ENCODE measurements at places on chromosomes 4 and X.

DNA sequence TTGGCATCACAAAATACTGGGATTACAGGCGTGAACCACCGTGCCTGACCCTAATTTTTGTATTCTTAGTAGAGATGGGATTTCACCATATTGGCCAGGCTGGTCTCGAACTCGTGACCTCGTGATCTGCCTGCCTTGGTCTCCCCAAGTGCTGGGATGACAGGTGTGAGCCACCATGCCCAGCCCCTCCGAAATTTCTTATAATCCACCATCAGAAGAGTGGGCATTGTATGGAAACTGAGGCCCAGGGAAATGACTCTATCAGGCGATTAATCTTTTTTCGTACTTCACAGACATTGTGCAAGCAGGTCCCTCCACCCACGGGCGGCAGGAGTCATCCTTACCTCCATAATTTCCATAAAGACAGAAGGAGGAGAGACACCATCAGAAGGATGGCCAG lies 16.0 kb downstream of the CRLF2 start:
- no peak for DNase-seq

- no peak for DNase-seq
These were observed 9.3 kb downstream of the VGLL1 start for GRCh38 chrX:136541294-136541693.

DNA sequence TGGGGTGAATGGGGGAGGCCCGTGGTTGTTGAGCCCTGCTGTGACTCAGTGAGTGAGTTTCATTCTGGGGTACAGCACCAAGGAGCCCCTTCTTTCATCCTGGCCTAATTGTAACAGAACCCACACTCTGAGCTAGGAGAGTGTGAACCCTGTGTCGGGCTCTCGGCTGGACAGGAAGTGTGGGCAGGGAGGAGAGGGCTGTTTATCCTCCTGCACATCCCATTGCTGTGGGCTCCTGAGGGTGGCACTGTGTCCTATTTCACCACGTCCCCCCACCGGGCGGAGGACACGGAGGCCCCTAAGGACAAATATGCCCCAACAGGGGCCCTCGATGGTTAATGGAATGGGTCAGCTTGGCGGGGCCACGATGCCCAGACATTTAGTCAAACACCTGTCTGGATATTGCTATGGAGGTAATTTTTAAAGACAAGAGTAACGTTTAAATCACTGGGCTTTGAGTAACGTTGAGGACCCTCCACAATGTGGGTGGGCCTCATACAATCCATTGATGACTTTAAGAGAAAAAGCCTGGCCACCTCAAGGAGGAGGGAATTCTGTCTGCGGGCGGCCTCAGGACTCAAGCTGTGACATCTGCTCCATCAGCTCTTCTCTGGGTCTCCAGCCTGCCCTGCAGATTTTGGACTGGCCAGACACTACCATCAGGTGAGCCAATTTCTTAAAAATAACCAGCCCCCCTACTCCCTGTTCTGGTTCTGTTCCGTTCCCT lies 46.1 kb upstream of the SORCS2 start:
- no peak for DNase-seq

GRCh38 chr4:123232439-123232838 lies 164.2 kb upstream of the SPRY1 start:
- no peak for DNase-seq

DNA sequence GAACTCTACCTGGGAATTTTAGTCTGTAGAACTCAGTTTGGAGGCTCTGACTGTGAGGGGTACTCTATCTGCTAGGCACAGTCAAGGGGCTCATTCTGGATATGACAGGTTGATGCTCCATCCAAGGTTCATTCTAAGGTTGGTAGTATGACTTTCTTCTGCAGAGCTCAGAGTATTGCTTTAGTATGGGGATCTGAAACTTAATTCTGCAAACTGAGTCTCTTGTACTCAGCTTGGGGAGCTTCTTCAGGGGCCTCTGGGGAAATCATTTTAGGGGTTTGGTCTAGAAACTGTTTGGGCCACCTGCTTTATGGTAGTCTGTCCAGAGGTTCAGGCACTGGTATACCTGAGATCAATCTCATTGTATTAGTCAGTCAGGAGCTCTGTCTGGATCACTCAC lies 9.7 kb upstream of the TSR2 start:
- DNase-seq = no peak

DNA sequence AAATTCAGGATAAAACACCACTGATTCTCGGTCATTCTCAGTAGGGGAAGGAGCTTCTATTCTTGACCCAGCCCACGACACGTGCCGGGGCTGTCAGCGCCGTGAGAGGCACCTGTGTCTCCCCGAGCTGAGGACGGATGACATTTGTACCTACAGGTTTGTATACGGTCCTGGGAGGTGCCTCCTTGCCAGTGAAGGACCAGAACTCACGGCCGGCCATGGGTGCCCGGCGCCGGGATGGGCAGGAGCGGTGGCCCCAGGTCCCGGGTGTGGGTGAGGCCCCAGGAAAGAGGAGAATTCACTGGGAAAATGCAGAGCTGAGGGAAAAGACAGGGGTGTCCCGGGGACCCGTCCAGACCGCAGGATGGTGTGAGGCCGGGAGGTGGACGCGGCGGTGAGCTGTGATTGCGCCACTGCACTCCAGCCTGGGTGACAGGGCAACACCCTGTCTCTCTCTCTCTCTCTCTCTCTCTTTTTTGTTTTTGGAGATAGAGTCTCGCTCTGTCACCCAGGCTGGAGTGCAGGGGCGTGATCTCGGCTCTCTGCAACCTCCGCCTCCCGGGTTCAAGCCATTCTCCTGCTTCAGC lies 48.9 kb upstream of the PPP2R3B start:
- no peak for DNase-seq

All from activated naive CD4-positive, alpha-beta T cell treated with Interleukin-2 at 50 U/mL for 16 hours (primary cell).